ENCODE measurements at places on chromosomes 7 and 10. TPM values are rescaled to one million over a fixed set of nuclear protein-coding genes. Genes with fewer than 3 reads are reported as not detected.
A peak's percentile ranks its signal among the peaks of the same experiment; 100 is the strongest.

DNA sequence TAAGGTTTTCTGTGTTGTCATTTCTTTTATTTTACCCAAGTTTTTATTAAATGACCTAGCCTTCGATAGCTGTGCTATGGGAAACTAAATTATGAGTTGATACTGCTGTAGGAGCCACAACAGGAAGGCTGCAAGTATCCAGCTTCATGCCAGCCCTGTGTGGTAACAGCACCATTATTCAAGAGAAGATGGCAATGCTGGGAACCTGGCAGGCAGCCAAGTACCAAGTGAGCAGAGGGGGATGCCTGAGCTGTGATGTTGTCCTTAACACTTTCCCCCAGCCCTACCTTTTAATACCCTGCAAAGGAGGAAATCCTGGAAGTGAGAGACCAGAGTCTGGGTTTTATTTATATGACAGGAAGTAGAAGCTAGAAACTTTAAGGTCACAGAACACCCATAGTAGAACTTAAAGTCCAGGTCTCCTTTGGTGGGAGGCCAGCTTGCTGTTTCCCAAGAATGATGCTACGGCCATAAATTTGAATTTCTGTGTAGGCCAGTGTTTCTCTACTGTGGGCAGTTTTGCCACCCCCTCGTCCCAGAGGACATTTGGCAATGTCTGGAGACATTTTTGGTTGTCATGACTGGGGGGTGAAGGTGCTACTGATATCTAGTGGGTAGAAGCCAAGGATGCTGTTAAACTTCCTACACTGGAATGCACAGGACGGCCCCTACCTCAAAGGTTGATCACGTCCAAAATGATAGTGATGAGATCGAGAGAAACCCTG is 9.2 kb upstream of the ATXN7L1 start:
- H3K4me1 ChIP-seq, result peaks cover 24% of the 10 kb centered on the region
- DNase-seq, result no peak
- no peaks in the 10 kb centered on the region for H3K27me3 ChIP-seq
- H3K4me3 ChIP-seq, result no peak overlapping the region
- no peaks in the 10 kb centered on the region for H3K36me3 ChIP-seq

DNA sequence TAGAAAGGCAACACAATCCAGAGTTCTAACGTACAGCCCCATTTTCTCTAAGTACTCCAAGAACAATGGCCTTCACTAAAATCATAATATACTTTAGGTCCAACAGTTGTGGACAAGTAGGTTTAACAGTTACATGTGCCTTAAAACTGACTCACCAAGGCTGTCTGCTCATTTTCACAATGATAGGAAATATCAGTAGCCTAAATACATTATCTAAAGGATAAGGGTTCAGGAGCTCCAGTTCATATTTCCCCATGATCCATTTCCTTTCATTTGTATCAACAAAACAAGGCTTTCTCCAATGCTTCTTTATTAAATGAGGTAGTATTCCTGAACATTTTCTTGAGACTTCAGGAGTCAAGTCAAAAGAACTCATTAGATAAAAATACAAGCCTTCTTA is 164.0 kb downstream of the SLC25A13 start:
- no peak for DNase-seq
- H3K4me1 ChIP-seq, result no peaks in the 10 kb centered on the region
- no peaks in the 10 kb centered on the region for H3K36me3 ChIP-seq
- no peak overlapping the region for H3K27ac ChIP-seq

DNA sequence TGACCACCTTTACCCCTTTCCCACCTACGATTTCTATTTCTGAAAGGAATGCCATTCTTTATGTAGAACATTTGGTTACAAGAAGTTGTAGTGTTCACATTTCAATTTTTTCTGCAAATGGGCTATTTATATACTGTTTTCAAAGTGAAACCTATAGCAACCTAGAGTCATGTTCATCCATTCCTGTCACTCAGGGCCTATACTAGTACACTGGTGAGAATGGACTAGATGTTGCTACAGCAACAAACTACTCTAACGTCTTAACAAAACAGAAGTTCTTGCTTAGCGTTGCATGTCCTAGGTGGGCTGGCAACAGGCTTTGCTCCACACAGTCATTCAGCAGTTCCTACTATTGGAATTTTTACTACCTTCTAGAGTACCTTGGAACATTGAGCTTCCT is 16.3 kb downstream of the CASD1 start:
- H3K4me1 ChIP-seq, result no peaks in the 10 kb centered on the region
- H3K27ac ChIP-seq, result no peak overlapping the region

GRCh38 chr7:142248166-142249160 is 9.4 kb downstream of the PRSS58 start:
- no peaks in the 10 kb centered on the region for H3K36me3 ChIP-seq
- peak; percentile 74 for DNase-seq
- no peak overlapping the region for H3K4me3 ChIP-seq
- H3K27ac ChIP-seq, result no peak overlapping the region
- no peaks in the 10 kb centered on the region for H3K4me1 ChIP-seq
- peaks cover 3% of the 10 kb centered on the region for H3K27me3 ChIP-seq

DNA sequence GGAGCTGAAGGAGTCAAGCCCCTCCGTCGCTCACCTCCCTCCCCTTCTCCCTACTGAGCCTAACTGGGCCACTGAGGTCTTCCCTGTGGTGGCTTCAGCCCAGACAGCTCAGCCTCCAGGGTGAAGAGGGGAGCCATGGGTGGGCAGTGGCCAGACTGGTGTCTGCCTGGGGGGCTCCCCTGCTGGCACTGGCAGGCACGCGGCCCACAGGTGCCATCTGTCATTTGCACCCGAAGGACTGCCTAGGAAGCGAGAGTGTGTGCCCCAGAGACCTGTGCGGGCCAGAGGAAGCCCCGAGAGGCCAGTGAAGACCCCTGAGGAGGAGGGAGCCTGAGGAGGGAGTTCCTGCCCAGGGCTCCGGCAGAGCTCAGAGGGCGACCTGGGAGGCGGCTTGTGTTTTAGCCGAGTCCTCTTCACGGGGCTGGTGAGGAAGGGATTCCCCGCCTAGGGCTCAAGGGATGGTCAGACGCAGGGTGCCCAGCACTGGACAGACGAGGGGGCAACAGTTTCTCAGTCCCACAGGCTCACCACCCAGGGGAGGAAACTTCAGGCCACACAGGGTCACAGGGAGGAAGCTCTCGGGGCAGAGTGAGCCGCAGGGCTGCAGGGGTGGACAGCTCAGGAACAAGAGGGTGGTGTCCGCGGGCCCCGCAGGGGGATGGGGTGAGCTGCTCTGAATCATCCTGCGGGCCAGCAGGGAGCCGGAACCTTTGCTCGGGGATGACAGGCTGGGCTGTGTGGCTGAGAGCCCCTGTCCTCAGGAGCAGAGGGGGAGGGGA is 76.2 kb upstream of the PPP2R2D start:
- H3K4me3 ChIP-seq, result no peak overlapping the region
- no peaks in the 10 kb centered on the region for H3K4me1 ChIP-seq
- no peaks in the 10 kb centered on the region for H3K36me3 ChIP-seq
- H3K27ac ChIP-seq, result no peak overlapping the region
- no peak for DNase-seq
- no peaks in the 10 kb centered on the region for H3K27me3 ChIP-seq

DNA sequence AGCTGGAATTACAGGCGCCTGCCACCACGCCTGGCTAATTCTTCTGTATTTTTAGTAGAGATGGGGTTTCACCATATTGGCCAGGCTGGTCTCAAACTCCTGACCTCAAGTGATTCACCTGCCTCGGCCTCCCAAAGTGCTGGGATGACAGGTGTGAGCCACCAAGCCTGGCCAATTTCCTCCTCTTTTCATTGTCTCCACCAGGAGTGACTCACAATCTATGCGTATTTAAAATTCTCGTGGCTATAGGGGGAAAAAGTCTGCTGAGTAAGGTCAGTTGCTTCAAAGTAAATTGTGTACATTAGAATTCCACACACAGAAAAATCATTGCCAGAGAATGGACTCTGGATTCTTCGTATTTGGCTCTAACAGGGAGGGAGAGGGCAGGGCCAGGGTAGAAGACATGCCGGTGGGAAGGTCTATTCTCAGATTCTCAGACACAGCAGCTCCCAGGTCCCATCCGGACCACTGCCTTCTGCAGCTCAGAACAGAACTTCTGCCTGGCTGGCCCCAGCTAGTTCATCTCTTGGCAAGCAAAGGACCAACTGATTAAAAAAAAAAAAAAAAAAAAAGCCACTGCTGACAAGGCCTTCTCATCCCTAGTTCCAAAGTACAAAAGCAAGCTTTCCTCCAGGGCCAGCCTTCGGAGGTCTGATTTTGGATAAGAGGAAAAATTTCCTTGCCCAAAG is 22.2 kb downstream of the PSPH start:
- peaks cover 11% of the 10 kb centered on the region for H3K36me3 ChIP-seq
- no peak overlapping the region for H3K4me3 ChIP-seq
- DNase-seq, result no peak
- H3K27me3 ChIP-seq, result no peaks in the 10 kb centered on the region

The APBB1IP gene
- total RNA-seq, result 5.8 TPM

The TWIST1 gene
- total RNA-seq, result 18.3 TPM

The ODAD2 gene
- total RNA-seq, result 0.83 TPM
